ENCODE measurements at places on chromosomes 4 and X. TPM values are rescaled to one million over a fixed set of nuclear protein-coding genes. Genes with fewer than 3 reads are reported as not detected.

- no peak for DNase-seq
Measured at GRCh38 chr4:157550028-157550427, 329.5 kb downstream of the GRIA2 start.

DNA sequence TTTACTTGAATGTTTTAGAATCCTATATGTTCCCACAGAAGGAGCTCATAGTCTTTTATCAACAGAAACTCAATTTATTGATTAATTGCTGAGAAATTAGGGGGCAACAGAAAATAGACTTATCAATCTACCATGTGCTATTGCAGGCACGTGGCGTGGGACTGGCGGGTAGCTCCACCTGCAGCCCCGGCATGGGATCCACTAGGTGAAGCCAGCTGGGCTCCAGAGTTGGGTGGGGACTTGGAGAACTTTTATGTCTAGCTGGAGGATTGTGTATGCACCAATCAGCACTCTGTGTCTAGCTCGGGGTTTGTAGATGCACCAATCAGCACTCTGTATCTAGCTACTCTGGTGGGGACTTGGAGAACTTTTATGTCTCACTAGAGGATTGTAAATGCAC lies 3.3 kb upstream of the OCIAD1 start:
- DNase-seq, result no peak

Gene CSAG1
- total RNA-seq, result not detected

Gene SYNPO2
- 3.4 TPM for total RNA-seq

Gene CXorf65
- total RNA-seq, result not detected

All from fibroblast of the aortic adventitia (primary cell).